Dermis microvascular lymphatic vessel endothelial cell (primary cell): ENCODE measurements at places on chromosomes 5 and 9.
A peak's percentile ranks its signal among the peaks of the same experiment; 100 is the strongest.

GRCh38 chr9:30349526-30350513 lies 2034.6 kb upstream of the ACO1 start:
- DNase-seq = no peak

GRCh38 chr9:133233681-133234432 lies 24.8 kb upstream of the OBP2B start:
- DNase-seq = no peak

GRCh38 chr9:124506931-124507879 lies at the start of gene NR5A1:
Gene NR5A1, minus strand, starts transcription at chr9:124507399. Its CDS starts 4,004 bp downstream, at chr9:124503395.
- no peak for DNase-seq

- no peak for DNase-seq
Measured at GRCh38 chr5:143796125-143796524, 15.8 kb upstream of the HMHB1 start.

DNA sequence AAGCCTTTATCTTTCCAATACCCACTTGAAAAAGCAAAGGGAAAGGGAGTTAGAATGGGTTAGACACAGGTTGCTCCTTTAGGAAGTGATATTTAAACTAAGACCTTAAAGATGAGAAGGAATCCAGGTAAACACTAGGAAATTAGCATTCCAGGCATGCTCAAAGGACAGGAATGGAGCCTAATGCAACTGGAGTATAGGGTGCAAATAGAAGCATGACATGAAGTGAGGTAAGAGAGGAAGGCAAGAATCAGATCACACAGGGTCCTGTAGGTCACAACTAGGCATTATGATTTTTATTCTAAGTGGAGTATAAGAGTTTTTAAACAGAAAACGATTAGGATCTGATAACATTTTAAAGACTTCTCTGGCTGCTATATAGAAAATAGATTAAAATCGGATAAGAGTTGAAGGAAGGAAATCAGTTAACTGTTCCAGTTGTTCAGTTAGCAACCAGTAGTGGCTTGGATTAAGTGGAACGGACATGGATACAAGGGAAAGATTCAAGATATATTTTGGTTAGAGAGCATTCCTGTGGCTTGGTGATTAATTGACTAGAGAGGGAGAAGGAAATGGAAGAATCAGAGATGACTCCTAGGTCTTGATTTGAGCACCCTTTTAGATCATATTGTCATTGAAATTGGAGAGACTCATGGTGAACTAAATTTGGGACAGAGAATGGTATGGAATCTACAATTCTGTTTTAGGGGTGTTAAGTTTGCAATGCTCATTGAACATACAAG lies 95.9 kb downstream of the FBXO4 start:
- no peak for DNase-seq

DNA sequence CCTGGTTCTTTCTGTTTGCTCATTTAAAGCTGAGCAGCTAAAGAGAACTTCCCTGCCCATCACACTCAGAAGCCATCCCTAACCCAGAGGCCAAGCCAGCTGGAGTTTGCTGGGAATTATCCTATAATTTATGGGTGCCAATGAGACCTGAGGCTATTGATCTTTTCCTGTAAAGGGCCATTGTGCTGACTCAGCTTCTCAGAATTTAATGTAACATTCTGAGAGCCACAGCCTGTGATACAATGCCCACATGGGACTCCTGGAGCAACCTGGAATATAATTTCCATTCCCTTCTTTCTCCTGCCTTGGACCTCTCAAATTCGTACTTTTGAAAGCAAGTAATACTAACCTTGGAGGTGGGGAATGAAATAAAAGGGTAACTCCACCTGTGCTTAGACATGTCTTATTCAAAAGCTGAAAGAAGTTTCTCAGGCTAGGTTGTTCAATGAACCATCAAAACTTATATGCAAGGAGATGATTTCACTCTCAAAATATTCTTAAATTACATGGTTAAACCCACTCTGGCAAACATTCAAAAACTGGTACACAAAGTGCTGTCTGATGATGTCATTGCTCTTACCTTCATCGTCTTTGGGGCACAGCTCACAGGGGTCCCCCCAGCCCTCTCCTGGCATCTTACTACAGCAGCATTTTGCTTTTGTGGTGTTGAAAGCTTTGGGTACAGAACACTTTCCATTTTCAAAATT lies 206.7 kb downstream of the SLC12A2 start:
- no peak for DNase-seq

GRCh38 chr9:72794946-72795345 lies 157.9 kb downstream of the ALDH1A1 start:
- no peak for DNase-seq

GRCh38 chr9:124639637-124640036 lies 131.5 kb downstream of the NR6A1 start:
- DNase-seq = no peak

GRCh38 chr9:22244139-22245011 lies 202.2 kb upstream of the DMRTA1 start:
- DNase-seq = peak; percentile 50

DNA sequence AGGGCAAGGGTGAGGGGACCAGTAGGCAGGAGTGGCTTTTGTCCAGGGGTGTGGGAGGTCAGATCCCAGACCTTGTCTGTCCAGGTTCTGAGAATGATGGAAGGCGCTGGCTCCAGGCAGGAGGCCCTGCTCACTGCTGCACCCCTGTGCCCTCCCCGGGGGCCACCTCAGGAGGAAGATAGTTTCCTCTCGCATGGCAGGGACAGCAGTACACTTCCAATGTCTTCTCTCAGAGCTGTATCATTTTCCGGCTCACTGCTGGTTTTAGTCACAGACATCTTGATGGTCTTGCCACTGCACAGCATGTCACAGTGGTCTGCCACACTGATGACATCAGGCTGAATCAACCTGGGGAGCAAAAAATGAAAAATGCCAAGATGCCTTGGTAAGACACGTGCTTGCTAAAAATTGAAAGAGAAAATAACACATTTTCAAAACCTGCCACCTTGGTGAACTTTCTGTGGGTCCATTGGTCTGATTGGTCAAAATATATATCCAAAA lies 3.3 kb upstream of the SLC6A3 start:
- DNase-seq = no peak

GRCh38 chr5:140146523-140146842 lies 20.7 kb downstream of the IGIP start:
- no peak for DNase-seq
